ENCODE measurements at places on chromosomes 7 and 10. TPM values are rescaled to one million over a fixed set of nuclear protein-coding genes. Genes with fewer than 3 reads are reported as not detected.

DNA sequence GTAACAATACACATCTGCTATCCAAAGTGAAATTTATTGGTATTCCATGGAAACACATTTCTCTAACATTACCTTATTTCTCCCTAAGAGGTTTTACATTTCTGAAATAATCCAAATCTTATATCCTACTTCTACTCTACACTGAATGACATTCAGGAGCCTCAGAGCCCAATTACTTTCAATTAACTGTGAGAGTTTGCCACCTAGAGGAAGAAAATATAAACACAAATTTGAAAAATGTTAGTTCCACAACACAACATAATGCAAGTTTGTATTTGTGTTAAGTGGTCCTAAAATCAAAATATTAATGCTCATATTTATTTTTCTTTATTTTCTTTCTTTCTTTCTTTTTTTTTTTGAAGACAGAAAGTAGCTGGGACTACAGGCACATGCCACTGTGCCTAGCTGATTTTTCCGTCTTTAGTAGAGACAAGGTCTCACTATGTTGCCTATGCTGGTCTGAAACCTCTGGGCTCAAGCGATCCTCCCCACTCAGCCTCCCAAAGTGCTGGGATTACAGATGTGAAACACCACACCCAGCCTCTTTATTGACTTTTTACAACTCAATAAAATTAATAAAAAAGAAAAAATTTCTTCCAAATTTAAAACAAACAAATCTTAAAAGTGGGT is 46.0 kb downstream of the ATAD1 start:
- DNase-seq: no peak
- peaks cover 14% of the 10 kb centered on the region for H3K36me3 ChIP-seq
- no peaks in the 10 kb centered on the region for H3K4me1 ChIP-seq
- no peak overlapping the region for H3K27ac ChIP-seq
- H3K27me3 ChIP-seq: no peaks in the 10 kb centered on the region
- H3K4me3 ChIP-seq: no peak overlapping the region

Gene TMEM72
- not detected for total RNA-seq

DNA sequence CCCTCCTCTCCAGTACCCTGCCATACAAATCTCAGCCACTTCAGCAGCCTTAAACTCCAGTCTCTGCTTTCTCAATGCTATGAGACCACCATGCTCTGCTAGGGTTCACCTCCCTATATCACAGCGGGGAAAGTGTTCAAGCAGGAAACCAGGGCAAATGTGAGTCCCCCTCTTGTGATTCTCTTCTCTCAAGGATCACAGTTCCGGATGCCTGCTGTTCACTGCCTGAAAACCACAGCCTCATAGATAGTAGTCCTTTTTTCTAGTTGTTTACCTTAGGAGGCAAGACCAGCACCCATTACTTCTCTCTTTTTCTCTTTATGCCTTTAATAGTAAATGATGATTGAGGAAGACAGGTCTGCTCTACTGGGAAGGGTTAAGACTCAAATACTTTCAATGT is 100.8 kb downstream of the SGMS1 start:
- peaks cover 4% of the 10 kb centered on the region for H3K36me3 ChIP-seq
- no peaks in the 10 kb centered on the region for H3K27me3 ChIP-seq

DNA sequence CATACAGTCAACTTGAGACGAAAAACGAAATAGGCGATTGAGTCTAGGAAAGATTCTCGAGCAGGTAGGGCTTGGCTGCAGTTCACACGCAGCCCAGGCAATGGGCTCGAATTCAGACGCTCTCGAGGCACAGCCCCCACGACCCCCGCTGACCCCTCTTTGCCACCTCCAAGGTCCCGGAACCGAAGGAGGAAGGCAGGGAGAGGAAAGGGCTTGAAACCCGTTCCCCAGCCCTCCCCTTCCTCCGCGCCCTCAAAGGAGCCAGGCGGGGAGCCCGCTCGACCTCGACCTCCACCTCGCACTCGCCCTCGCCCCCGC is 441 bp downstream of the CCDC186 start:
- H3K4me1 ChIP-seq: peaks cover 23% of the 10 kb centered on the region
- peaks cover 4% of the 10 kb centered on the region for H3K36me3 ChIP-seq
- peak overlapping the region; percentile 97 for H3K27ac ChIP-seq

DNA sequence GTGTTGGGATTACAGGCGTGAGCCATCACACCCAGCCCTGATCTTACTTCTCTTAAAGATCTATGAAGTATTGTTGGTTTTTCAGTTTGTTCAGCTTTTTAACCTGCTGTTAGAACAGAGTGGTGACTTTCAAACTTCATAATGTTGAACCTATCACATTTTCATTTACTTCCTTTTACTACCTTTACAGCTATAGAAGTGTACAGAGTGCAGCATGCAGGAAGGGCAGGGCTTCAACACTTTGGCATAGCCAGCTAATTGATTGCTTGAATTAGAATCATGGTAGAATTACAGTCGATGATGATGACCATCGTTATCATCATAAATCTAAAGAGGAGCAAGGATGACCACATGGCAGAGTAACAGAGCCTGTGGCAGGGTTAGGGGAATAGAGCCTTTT is 55.5 kb downstream of the AOAH start:
- no peak overlapping the region for H3K27ac ChIP-seq
- no peak overlapping the region for H3K4me3 ChIP-seq
- peaks cover 4% of the 10 kb centered on the region for H3K36me3 ChIP-seq
- no peaks in the 10 kb centered on the region for H3K4me1 ChIP-seq

- H3K4me3 ChIP-seq: no peak overlapping the region
- peaks cover 9% of the 10 kb centered on the region for H3K4me1 ChIP-seq
- H3K27me3 ChIP-seq: no peaks in the 10 kb centered on the region
- no peak for DNase-seq
- H3K27ac ChIP-seq: peak overlapping the region; percentile 63
Observed at GRCh38 chr10:18610517-18610916, 40.9 kb downstream of the NSUN6 start.

Gene PTN
- 228 TPM for total RNA-seq

- H3K27ac ChIP-seq: peak within 1 kb of the TSS; percentile 96
- peaks cover 21% of the 10 kb centered on the region for H3K36me3 ChIP-seq
- peak within 1 kb of the TSS; percentile 97 for H3K4me3 ChIP-seq
- H3K27me3 ChIP-seq: peaks cover 21% of the 10 kb centered on the region
- DNase-seq: peak; percentile 74
Observed at GRCh38 chr7:56106108-56107073, at the start of gene CHCHD2. TSS of gene CHCHD2 (minus strand) at chr7:56106476. CDS start at chr7:56106413, 63 bp downstream.

DNA sequence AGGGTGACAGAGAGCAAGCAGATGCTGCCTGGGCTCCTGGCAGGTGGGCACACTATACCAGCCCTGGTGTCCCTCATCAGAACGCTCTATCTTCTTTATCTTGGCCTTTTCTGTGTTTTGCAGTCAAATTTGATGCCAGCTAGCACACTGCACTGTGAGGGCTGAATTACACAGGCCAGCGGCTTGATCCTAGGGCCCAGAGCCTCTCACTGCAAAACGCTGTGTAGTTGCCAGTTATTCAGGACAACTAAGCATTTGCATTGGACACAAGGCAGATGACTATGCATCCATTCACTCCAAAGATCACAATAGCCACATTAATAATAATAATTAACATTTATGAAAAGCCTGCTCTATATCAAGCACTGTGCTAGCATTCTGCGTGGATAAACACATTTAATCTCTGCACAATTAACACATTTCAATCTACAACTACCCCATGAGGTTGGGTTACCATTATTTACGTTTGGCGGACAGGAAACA is 100.3 kb downstream of the PAXIP1 start:
- no peaks in the 10 kb centered on the region for H3K36me3 ChIP-seq
- DNase-seq: no peak
- no peak overlapping the region for H3K4me3 ChIP-seq
- peaks cover 8% of the 10 kb centered on the region for H3K4me1 ChIP-seq
- H3K27ac ChIP-seq: no peak overlapping the region

- no peaks in the 10 kb centered on the region for H3K4me1 ChIP-seq
- peaks cover 3% of the 10 kb centered on the region for H3K36me3 ChIP-seq
Observed at GRCh38 chr7:40923626-40924025, 779.3 kb downstream of the INHBA start.

GRCh38 chr7:153061910-153062528 is 302.5 kb downstream of the ACTR3B start:
- no peak overlapping the region for H3K27ac ChIP-seq
- DNase-seq: peak; percentile 44
- H3K27me3 ChIP-seq: peaks cover 5% of the 10 kb centered on the region
- no peaks in the 10 kb centered on the region for H3K36me3 ChIP-seq
- H3K4me1 ChIP-seq: no peaks in the 10 kb centered on the region

Gene WDR91
- 14.5 TPM for total RNA-seq

Gene SORCS3
- total RNA-seq: 3.4 TPM

- peaks cover 47% of the 10 kb centered on the region for H3K4me1 ChIP-seq
- no peaks in the 10 kb centered on the region for H3K27me3 ChIP-seq
- H3K4me3 ChIP-seq: no peak overlapping the region
Observed at GRCh38 chr10:62689712-62690111, 114.8 kb upstream of the ADO start.

- no peak for DNase-seq
- no peak overlapping the region for H3K4me3 ChIP-seq
- no peaks in the 10 kb centered on the region for H3K27me3 ChIP-seq
- H3K4me1 ChIP-seq: peaks cover 28% of the 10 kb centered on the region
- H3K27ac ChIP-seq: no peak overlapping the region
Observed at GRCh38 chr7:35831208-35831607, 30.4 kb downstream of the SEPTIN7 start.

DNA sequence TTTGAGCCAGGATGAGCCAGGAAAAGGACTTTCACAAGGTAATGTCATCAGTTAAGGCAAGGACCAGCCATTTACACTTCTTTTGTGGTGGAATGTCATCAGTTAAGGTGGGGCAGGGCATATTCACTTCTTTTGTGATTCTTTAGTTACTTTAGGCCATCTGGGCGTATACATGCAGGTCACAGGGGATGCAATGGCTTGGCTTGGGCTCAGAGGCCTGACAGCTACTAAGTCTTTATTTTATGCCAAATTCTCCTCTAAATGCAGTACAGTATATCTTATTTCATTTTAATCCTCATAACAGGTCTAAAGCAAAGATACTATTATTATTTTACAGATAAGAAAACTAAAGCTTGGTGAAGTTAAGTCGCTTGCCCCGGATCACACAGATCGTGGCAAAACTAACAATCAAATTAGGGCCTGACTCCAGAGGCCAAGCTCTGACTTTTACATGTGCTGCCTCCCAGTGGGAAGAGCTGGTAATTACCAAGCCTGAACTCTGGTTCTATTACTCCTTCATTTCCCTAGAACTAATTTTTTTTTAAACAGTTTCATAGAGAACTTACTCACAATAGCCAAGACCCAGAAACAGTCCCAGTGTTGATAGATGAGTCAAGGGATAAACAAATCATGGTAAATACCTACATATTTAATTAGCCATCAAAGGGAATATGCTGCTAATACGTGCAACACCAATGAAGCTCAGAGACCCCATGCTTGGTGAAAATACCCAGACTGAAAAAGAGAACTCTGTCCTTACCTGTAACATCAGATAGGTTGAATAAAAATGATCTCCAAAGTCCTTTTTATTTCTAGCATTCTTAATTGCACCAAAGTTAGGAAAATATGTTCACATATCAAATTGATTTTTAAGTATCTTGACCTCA is 35.4 kb downstream of the C7orf25 start:
- no peaks in the 10 kb centered on the region for H3K4me1 ChIP-seq
- DNase-seq: peak; percentile 72
- H3K36me3 ChIP-seq: no peaks in the 10 kb centered on the region
- H3K27me3 ChIP-seq: no peaks in the 10 kb centered on the region

DNA sequence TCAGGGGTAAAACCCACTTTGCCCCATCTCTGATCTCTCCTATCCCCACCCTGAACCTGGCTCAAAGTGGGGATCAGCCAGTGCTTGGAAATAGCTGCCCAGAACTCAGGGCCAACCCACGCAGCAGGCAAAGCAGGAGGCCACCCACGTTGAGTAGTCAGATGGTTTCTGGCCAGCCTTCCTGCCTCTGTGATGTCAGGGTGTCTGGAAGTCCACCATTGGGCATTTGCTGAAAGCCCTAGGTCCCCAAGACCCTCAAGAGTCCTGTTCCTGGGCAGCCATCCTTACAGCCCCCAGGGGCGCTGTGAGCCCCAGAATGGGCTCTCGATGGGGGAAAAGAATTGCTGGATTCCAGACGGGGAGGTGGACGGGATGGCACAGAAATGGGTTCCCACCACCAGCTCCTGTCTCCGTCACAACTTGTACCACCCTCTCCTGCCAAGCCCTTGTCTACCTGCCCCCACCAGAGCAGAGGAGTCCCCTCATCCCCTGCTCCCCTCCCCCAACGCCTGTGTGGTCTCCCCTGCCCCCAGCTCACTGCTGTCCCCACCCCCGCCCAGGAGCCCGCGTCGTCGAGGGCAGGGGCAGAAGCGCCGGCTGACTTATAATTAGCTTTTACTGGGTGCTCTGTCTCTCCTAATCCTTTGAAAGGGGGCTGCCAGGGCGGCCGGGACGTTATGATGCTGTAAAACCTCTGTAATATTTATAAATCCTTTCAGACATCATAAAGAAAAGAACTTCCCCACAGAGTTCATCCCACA is 3.9 kb downstream of the MYL10 start:
- H3K27me3 ChIP-seq: peaks cover 31% of the 10 kb centered on the region
- H3K4me3 ChIP-seq: no peak overlapping the region
- H3K36me3 ChIP-seq: no peaks in the 10 kb centered on the region
- H3K4me1 ChIP-seq: peaks cover 21% of the 10 kb centered on the region

DNA sequence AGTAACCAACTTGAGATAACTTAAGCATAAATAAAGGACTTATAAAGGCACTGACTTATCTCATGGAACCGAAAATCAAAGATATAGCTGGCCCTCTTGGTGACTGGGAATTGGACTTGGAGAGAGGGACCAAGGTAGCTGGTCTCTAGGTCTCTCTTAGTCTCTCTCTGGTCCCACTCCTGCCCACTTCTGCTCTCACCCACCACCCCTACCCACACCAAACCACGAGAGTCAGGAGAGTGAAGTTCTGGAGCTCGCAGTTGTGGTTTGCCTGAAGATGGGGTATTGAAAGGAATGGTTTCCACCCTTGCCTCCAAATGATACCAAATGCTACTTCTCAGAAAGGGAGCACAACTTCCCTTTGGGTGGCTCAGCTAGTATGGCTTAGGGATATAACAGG is 216.3 kb downstream of the LRMDA start:
- peaks cover 3% of the 10 kb centered on the region for H3K27me3 ChIP-seq
- H3K4me1 ChIP-seq: peaks cover 26% of the 10 kb centered on the region
- no peaks in the 10 kb centered on the region for H3K36me3 ChIP-seq

DNA sequence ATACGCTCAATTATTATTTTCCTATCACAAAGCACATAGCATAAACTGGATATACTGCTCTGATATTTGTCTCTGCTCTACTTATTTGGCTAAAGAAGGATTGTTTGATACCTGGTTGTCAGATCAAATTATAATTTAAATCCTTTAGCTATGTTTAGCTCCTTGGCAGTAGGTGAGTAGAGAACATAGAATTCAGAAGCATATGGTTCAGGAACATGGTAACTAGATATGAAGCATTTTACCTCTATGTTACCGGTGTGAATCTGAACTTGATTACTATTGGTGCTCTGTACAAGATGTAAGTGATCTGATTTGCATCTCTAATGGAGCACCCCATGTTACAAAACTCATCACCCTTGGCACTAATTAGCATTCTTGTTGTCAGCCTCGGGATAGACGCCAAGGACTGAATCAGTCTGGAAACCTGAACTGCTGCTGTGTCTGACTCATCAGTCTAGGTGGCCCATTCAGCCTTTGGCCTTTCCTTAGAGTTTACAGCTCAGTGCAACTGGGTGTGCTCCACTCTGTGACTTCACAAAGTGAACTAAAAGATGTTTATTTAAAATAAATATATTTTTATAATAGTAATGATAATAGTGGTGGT is 12.3 kb upstream of the MYPN start:
- H3K36me3 ChIP-seq: no peaks in the 10 kb centered on the region
- no peaks in the 10 kb centered on the region for H3K4me1 ChIP-seq
- DNase-seq: no peak
- H3K4me3 ChIP-seq: no peak overlapping the region

- peaks cover under 1% of the 10 kb centered on the region for H3K4me1 ChIP-seq
- no peak overlapping the region for H3K4me3 ChIP-seq
- H3K27ac ChIP-seq: no peak overlapping the region
Observed at GRCh38 chr7:70788276-70788675, 343.7 kb upstream of the GALNT17 start.
